ENCODE measurements at places on chromosomes 6 and 20. TPM values are rescaled to one million over a fixed set of nuclear protein-coding genes. Genes with fewer than 3 reads are reported as not detected.

- H3K27me3 ChIP-seq = no peaks in the 10 kb centered on the region
- H3K4me1 ChIP-seq = peaks cover 27% of the 10 kb centered on the region
- H3K27ac ChIP-seq = peak overlapping the region; percentile 58
- peak overlapping the region; percentile 21 for H3K4me3 ChIP-seq
- no peaks in the 10 kb centered on the region for H3K36me3 ChIP-seq
- DNase-seq = no peak
These were observed 92.8 kb upstream of the PRSS16 start for GRCh38 chr6:27154696-27155095.

POPDC3 gene
- not detected for total RNA-seq

GRCh38 chr20:37299718-37300528 lies 10.5 kb downstream of the MANBAL start:
- H3K4me1 ChIP-seq = peaks cover 29% of the 10 kb centered on the region
- DNase-seq = no peak
- H3K27ac ChIP-seq = peak overlapping the region; percentile 73
- no peaks in the 10 kb centered on the region for H3K27me3 ChIP-seq
- H3K36me3 ChIP-seq = peaks cover 13% of the 10 kb centered on the region

GRCh38 chr6:142871910-142872331 lies 73.1 kb downstream of the HIVEP2 start:
- peak; percentile 86 for DNase-seq
- peak overlapping the region; percentile 94 for H3K27ac ChIP-seq
- H3K36me3 ChIP-seq = peaks cover 34% of the 10 kb centered on the region
- no peaks in the 10 kb centered on the region for H3K27me3 ChIP-seq
- H3K4me3 ChIP-seq = peak overlapping the region; percentile 78

ID1 gene
- 1.4 TPM for total RNA-seq

GRCh38 chr6:113128661-113129060 lies 728.5 kb upstream of the MARCKS start:
- H3K4me3 ChIP-seq = no peak overlapping the region
- no peaks in the 10 kb centered on the region for H3K27me3 ChIP-seq
- no peak for DNase-seq
- no peak overlapping the region for H3K27ac ChIP-seq

GRCh38 chr20:62396367-62397239 lies 9.7 kb downstream of the RPS21 start:
- no peak for DNase-seq
- H3K27ac ChIP-seq = no peak overlapping the region
- H3K27me3 ChIP-seq = no peaks in the 10 kb centered on the region
- peaks cover 14% of the 10 kb centered on the region for H3K4me1 ChIP-seq
- H3K36me3 ChIP-seq = no peaks in the 10 kb centered on the region
- H3K4me3 ChIP-seq = no peak overlapping the region

- peaks cover 34% of the 10 kb centered on the region for H3K36me3 ChIP-seq
- no peak overlapping the region for H3K27ac ChIP-seq
- no peaks in the 10 kb centered on the region for H3K4me1 ChIP-seq
- no peak overlapping the region for H3K4me3 ChIP-seq
These were observed 55.6 kb upstream of the CSE1L start for GRCh38 chr20:48990467-48990866.

GRCh38 chr6:130047088-130047995 lies 29.0 kb downstream of the L3MBTL3 start:
- H3K4me3 ChIP-seq = no peak overlapping the region
- no peaks in the 10 kb centered on the region for H3K27me3 ChIP-seq
- peaks cover 14% of the 10 kb centered on the region for H3K36me3 ChIP-seq
- DNase-seq = no peak
- H3K27ac ChIP-seq = no peak overlapping the region
- peaks cover 10% of the 10 kb centered on the region for H3K4me1 ChIP-seq

DNA sequence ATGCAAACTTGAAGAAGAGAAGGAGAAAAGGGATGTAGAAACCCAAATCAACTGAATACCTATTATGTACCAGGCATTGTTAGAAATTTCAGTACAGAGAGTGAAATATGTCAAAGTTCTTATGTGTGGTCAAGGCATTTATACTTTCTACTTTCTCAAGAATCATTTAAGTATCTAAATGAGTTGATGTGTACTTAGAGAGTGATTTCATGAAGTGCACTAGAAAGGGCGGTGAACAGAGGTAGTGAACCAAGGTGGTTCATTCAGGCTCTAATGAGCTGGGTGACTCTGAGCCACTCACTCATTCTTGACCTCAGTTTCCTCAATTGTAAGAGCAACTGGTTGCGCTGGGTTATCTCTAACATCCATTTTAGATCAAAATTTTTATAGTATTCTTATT lies 3.3 kb downstream of the PDE7B start:
- peaks cover 11% of the 10 kb centered on the region for H3K4me1 ChIP-seq
- H3K27ac ChIP-seq = no peak overlapping the region
- H3K4me3 ChIP-seq = no peak overlapping the region

DNA sequence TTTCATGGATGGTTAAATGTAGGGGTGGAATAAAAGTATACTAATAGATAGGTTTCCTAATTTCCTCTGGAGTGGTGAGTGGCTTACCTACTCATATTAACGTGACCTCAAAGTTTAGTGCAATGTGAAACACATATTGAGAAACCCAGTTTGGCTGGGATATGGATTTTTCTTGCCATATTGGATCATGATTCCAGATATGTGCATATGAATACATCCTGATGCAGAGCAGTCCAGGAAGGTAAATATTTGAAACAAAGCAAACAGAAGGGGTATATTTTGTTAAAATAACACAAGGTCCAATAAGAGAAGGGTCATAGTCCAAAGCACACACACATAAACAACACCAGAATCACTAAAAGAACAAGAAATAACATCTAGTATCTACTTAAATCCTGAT lies 608.1 kb downstream of the PKHD1 start:
- no peak overlapping the region for H3K4me3 ChIP-seq
- no peak for DNase-seq
- no peaks in the 10 kb centered on the region for H3K4me1 ChIP-seq
- no peak overlapping the region for H3K27ac ChIP-seq

DNA sequence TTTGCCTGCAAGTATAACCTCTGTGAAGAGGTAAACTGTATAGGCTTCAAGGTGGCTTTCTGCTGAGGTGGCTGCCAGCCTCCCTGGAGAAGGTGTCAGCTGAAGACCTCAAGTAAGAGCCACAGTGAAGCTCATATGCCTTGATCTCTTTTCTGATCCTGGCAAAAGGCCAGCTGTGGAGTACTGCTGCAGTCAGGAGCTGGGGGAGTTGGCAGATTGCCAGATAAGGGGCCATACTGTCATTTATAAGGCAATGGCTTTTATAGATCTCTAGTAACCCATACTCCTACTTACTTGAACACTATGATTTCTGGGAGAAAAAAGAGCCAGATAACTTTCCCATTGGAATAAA lies 8.8 kb upstream of the CEP85L start:
- no peaks in the 10 kb centered on the region for H3K36me3 ChIP-seq
- H3K27ac ChIP-seq = peak overlapping the region; percentile 67
- H3K4me3 ChIP-seq = no peak overlapping the region
- no peaks in the 10 kb centered on the region for H3K27me3 ChIP-seq

FAM217A gene
- not detected for total RNA-seq

DNA sequence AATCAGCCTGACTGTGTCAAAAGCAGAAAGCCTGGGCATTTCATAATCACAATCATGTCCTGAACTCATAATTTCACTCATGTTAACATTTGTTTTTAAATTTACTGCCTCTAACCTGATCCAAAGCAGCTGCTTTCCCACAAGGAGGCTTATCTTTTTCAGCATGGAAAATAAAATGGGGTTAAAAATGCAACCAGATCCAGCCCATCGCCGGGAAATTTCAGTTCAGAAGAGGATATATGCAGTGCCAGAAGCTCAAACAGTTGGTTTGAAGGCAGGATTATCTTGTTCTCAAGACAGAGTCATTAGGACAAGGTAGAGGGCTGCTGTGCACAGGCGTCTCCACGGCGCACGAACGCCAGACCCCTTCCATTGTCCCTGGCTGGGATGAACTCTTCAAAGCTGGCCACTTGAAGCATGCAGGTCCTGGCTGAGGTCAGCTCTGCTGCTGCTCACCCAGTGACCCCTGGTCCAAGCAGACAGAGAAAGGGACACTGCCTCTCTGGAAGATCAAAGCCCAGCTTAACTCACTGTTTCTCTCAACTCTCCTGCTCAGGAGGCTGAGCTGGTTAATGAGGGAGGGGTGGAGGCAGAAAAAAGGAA lies 191.1 kb upstream of the HEY2 start:
- no peaks in the 10 kb centered on the region for H3K4me1 ChIP-seq
- H3K27ac ChIP-seq = no peak overlapping the region
- H3K27me3 ChIP-seq = no peaks in the 10 kb centered on the region
- H3K4me3 ChIP-seq = no peak overlapping the region
- H3K36me3 ChIP-seq = no peaks in the 10 kb centered on the region

CCN6 gene
- not detected for total RNA-seq

Measured in natural killer cell treated with Interleukin-12 subunit alpha and Interleukin-12 subunit beta and Interleukin-15 and Interleukin-18, amount 100 ng/mL, for 72 hours (primary cell).